ENCODE measurements at places on chromosomes 12 and 14.

- DNase-seq, result no peak
Measured at GRCh38 chr12:59734371-59734770, 138.5 kb downstream of the SLC16A7 start.

- DNase-seq, result no peak
Measured at GRCh38 chr14:49487238-49487637, 98.9 kb downstream of the RPS29 start.

- peak; percentile 79 for DNase-seq
Measured at GRCh38 chr14:52692248-52692962, 3.0 kb downstream of the ERO1A start.

- no peak for DNase-seq
Measured at GRCh38 chr12:104499668-104500332, 43.1 kb downstream of the CHST11 start.

DNA sequence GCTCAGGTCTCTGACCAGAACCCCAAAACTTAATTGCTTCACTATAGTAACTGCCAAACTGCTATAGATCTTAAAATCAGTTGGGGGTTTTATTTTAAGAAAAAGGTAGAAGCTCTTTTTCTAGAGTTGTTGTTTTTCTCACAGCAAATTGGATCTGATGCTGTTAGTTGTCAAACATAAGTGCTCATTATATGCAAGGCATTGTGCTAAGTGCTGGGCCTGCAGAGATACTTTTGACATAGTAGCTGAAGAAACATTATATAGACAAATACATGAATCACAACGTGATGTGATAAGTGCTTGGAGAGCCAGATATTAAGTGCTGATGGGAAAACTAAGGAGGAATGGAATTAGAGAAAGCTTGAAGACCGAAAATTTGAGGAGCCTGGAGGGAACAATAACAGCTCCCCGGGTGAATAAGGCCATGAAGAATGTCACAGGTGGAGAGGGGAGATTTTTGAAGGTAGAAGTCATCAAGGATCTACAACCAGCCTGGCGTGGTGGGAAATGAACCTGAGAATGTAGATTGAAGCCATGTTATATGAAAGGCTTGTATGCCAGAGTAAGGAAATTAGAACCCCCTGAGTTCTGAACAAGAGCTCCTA lies 126.5 kb downstream of the DYRK2 start:
- DNase-seq, result no peak

- DNase-seq, result no peak
Measured at GRCh38 chr12:59736359-59736758, 140.5 kb downstream of the SLC16A7 start.

GRCh38 chr12:80412343-80412953 lies 31.6 kb upstream of the PTPRQ start:
- DNase-seq, result peak; percentile 76

GRCh38 chr14:76581592-76581991 lies 179.7 kb upstream of the VASH1 start:
- no peak for DNase-seq

DNA sequence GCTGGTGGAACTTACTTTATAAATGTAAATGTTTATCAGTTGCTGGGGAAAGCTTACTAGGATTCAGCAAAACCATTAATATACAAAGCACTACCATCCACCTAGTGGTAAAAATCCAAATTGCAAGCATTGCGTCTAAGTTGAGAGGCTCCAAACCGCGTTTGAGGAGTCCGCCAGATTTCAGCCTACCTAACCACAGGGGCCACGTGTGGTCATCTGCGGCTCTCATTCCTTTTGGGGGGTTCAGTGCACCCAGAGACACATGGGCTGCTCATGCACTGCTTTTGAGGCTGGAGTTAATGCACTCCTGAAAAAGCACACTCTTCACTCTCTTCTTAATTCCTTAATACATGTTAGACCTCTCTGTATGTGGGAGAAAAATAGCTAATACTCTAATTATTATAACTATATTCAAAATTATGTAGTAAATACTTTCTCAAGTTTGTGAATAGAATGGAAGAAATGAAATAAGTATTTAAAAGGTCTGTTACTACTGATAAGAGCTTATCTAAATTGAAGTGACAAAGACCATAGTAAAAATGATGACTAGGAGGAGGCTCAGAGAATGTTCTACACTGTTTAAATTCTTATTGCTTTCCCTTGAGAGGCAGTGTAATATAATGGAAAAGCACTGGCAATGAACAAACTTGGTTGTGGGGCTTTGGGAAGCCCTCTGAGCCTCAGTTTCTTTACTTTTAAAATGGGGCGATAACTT lies 41.4 kb upstream of the MANSC4 start:
- peak; percentile 87 for DNase-seq

DNA sequence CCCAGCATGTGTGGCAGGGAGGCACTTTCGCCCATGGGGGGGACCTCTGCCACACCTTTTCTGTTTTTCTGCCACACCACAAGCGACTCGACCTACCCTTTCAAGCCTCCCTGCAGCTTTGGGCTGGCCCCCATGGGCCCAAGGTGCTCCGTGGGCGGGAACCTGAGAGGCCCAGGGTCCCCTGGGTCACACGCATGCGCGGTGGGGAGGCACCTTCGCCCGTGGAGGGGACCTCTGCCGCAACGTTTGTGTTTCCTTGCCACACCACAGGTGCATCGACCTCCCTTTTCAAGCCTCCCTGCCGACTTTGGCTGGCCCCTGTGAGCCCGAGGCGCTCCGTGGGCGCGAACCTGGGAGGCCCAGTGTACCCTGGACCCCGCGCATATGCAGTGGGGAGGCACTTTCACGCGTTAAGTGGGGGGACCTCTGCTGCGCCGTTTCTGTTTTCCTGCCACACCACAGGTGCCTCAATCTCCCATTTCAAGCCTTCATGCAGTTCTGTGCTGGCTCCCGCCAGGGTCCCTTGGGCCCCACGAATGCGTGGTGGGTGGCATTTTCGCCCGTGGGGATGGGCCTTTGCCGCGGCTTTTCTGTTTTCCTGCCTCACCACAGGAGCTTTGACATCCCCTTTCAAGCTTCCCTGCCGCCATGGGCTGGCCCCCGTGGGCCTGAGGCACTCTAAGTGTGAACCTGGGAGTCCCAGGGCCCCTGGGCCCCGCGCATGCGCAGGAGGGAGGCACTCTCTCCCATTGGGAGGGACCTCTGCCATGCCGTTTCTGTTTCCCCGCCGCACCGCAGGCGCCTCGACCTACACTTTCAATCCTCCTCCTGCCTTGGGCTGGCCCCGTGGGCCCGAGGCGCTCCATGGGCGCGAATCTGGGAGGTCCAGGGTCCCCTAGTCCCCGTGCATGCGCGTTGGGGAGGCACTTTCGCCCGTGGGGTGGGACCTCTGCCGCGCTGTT lies 332.2 kb downstream of the ALG10 start:
- no peak for DNase-seq

GRCh38 chr12:106724934-106725333 lies 49.5 kb upstream of the RIC8B start:
- no peak for DNase-seq

- peak; percentile 64 for DNase-seq
Measured at GRCh38 chr14:77985211-77985615, 185.0 kb upstream of the NRXN3 start.

DNA sequence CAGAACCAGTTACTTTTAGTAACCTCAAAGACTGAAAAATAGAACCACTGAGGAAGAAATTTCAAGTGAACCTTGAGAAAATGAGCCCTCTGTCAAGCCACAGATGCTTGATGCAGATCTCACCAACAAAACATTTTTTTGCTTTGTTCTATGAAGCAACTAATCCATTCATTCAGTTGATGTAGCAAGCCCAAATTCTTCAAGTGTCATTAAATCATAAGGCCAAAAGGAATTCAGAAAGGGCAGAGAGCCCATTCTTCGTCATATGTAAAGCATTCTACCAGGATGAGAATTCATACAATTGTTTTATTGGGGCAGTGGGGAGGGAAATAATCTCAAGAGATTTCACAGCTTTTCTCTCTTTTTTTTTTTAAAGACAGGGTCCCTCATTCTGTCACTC lies 218.0 kb upstream of the RGS6 start:
- DNase-seq, result peak; percentile 91

DNA sequence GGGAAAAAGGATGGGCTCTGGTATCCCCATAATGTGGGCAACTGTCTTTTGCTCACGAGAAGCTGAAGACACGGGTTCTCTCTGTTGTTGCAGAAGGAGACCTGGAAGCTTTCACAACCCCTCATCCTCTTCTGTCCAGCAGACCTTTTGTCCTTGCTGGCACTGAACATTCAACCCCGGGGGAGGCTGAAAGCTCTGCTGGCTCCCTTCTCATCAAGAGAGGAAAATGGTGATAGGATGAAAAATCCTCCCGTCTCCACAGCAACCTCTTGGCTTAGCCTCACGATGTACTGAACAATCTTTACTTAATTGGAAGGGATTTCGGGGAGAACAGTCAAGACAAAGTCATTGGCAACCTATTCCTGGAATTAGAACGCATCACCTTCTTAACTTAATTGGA lies 39.0 kb downstream of the ELK3 start:
- DNase-seq, result peak; percentile 85

- DNase-seq, result peak; percentile 75
Measured at GRCh38 chr14:34003691-34004090, 52.8 kb upstream of the EGLN3 start.

DNA sequence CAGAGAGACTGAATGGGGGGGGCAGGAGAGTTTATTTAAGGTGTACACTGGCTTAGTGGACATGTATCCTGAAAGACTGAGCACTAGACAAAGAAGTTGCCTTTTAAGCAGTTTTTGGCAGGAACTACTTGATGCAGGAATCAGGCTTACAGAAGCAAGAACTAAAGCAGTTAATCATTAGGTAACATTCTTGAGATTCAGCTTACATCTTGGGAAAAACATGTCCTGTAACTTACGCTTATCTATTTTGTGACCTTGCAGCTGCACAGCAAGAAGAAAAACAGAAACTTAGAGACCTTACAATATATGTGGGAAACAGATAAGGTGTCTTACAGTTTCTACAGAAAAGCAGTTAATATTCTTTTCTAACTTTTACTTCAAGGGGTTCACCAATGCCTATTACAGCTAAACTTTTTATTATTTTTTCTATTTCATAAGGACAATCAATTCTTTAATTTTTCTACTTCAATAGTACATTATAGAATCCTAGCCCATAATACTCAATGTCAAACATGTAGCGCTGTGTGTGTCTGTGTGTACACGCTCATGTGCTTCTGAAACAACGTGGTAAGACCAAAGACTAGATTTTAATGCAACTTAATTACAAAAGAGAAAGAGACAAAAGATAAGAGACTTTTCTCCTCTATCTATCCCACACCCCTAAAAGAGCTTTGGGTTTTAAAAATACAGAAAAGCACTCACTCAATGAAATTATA lies 276.9 kb downstream of the PRKD1 start:
- DNase-seq, result no peak

- no peak for DNase-seq
Measured at GRCh38 chr12:51359851-51360250, 13.4 kb upstream of the CELA1 start.

DNA sequence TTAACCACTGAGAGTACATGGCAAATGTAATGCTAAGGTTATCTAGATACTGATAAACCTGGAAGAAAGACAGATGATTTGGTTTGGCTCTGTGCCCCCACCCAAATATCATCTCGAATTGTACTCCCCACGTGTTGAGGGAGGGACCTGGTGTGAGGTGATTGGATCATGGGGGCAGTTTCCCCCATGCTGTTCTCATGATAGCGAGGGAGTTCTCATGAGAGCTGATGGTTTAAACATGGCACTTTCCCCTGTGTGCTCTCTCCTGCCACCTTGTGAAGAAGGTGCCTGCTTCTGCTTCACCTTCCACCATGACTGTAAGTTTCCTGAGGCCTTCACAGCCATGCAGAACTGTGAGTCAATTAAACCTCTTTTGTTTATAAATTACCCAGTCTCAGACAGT lies 14.2 kb downstream of the NOXRED1 start:
- DNase-seq, result peak; percentile 10

GRCh38 chr12:1373901-1374735 lies 220.3 kb downstream of the FBXL14 start:
- peak; percentile 89 for DNase-seq

DNA sequence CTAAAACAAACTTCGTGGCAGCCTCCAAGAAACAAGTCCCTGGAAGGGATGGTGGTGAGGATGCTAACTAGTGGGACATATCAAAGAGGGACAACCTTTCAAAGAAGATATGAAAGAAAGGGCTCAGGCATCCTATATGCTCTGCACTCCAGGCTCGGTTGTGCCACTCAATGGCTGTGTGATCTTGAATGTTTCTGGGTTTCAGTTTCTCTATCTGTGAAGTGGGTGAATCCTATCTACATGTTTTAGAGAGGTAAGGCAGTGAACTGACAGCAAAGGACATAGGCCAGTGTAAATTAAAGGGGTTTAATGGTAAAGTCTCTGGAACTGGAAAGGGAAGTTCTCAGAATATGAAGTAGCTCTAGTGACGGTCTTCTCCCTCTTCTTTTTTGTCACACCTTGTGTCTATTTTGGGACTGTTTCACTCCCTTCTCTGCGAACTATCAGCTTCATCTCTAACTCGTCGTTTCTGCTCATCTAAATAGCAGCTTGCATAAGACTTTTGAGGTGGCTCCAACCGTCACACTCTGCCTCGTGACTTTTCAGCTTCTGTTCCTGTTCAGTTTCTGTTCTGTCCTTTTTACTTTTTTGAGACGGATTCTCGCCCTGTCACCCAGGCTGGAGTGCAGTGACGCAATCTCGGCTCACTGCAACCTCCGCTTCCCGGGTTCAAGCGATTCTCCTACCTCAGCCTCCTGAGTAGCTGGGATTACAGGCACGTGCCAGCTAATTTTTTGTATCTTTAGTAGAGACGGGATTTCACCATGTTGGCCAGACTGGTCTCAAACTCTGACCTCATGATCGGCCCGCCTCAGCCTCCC lies 273.6 kb downstream of the SUDS3 start:
- DNase-seq, result no peak

DNA sequence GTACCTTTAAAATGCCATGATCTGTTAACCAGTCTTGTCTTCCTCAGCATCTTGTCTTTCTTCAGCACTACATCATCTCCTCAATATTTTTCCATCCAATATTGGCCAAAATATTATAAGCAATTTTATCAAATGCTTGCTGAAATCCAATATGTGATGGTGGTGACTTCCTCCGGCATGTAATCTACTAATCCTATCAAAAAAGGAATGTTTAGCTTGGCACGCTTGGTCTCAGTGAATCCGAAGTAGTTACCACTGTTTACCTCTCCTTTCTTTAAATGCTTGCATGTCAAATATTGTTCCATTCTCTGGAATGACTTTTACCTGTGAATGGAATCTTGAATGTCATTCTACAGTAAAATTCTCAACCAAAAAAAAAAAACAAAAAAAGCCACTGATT lies 72.3 kb upstream of the EEA1 start:
- DNase-seq, result no peak

- peak; percentile 88 for DNase-seq
Measured at GRCh38 chr12:1592444-1593173, 1.8 kb downstream of the FBXL14 start.

- DNase-seq, result no peak
Measured at GRCh38 chr12:5856692-5857091, 88.4 kb downstream of the ANO2 start.

DNA sequence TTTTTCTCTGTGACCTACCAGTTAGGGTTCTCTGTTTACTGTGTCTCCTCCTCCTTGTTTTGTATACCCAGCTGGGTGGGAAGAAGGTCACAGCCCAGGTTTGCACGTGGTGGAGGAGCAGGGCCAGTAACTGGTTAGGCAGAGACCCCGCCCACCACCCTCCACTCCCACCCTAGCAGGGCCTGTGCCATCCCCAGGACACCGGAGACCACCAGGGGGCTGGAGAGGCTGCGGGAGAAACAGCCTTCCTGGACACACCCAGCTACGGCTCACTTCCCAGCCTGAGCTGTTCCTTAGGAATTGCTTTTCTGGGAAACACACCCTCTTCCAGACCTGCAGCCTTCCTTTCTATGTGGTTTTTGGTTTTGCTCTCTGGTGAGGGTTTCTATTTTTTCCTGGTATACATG lies 21.1 kb downstream of the BDKRB2 start:
- peak; percentile 63 for DNase-seq
